NCI-H187 (cell line): ENCODE measurements at places on chromosomes 4 and X.

- DNase-seq: no peak
These were observed 347 bp downstream of the AMTN start for GRCh38 chr4:70518716-70519115.

- DNase-seq: no peak
These were observed 10.9 kb downstream of the KLHL4 start for GRCh38 chrX:87528487-87528886.

DNA sequence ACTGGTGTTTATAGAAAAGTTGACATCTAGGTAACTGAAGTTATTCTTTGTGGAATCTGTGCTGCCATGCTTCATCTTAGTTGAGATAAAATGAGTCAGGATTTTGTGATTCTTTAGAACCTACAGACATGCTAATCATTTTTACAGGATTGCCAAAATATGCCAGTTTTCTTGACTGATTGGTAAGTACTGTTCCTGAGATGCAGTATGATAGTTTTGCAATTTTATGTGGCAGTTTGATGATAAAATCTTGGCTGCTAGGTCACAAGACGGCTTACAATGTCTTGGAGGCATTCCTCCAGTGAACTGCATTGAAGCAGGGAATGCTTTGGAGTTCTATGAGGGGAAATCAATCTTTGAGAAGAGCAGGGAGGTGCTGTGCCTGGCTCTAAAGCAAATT, 104.4 kb upstream of the ESX1 start:
- DNase-seq: no peak

GRCh38 chr4:153156263-153156662, 48.0 kb upstream of the TRIM2 start:
- DNase-seq: no peak

DNA sequence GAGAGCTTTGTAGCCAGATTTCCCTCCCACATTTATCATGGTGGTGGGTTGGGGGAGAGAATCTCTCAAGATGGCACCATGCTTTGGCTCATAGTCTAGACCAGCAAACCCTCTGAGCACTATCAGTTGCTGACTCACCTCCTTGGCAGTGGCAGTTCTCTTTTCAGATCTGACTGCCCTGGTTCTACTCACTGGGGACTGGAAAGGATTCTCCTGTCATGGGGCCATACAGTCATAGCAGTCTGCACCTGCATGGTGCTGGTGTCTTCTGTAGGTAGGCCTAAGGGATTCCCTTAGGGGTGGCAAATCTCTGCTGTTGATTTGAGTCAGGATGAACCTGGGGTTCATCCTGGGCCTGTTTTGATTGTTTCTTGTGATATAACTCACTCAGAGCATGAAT, 2.6 kb downstream of the TEX13B start:
- no peak for DNase-seq

DNA sequence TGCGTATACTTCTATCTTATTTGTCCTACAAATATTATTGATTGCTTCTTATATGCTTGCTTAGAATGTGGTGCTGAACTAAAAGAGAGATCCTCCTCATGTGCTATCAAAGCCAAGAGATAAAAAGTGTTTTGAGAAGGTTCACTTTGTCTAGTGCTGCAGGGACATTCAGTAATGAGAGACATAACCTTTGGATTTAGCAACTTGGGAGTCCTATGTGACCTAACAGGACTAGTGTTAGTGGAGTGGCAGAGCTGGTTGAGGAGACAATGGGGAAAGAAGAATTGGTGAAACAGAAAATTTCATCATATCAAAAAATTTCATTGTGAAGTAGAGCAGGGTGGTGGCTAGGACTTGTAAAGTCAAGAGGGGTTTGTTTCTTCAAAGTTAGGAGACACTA, 117.0 kb downstream of the RAPGEF2 start:
- DNase-seq: no peak

GRCh38 chr4:183905081-183905592, at the start of gene STOX2:
Gene STOX2 (plus strand): TSS chr4:183905307. CDS start chr4:183906791, 1,484 bp downstream.
- DNase-seq: peak; percentile 12

DNA sequence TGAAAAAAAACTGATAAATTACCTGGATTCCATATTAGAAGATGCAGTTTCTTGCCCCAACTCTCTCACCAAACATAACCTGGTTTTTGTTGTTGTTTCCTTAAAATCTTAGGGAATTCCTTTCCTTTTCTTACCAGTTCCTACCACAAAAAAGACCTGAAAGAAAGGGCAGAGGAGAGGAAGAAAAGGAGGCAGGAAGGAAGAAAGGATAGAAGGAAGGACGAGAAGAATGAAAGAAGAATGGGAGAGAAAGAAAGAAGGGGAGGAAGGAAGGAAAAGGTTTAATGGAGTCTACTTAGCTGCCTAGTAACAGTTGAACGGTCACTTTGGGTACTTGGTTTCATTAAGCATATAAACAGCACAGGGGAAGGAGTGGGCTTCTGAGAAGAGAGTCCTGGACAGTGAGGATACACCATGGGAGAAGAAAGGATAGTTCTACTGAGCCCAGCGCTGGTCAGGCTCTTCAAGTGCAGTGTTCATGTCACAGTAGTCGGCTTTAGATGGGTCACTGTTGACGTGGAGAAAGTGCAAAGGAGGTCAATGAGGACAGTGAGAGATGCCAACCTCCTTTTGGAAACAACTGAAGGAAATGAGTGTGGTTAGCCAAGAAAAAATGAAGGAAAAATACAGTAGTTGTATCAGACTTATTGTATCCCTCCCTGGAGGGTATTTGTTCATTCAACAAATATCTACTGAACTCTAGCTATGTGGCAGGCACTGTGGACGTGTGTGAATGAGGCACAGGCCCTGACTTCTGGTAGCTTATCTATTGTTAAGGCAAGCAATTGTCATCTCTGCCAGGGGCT, 1.1 kb upstream of the CHIC2 start:
- no peak for DNase-seq

DNA sequence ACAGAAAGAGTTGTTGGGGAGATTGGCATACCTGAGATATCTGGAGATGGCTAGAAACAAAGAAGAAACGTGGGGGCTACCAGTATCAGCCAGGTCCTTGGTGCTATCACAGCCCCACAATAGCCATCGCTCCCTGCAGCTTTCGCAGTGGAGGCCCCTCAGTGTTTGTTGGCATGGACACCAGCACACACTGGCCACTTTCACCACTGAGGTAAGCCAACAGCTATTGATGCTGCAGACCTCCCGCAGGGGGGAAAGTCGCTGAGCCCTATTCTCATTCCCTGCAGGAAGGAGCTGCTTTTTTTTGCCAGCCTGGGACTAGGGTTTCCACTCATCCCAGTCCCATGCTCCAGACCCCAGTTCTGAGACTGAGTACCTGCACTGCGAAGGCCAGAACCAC, 879.2 kb upstream of the IGFBP7 start:
- DNase-seq: no peak

- no peak for DNase-seq
These were observed 117.1 kb downstream of the SPANXA1 start for GRCh38 chrX:141467442-141467841.

DNA sequence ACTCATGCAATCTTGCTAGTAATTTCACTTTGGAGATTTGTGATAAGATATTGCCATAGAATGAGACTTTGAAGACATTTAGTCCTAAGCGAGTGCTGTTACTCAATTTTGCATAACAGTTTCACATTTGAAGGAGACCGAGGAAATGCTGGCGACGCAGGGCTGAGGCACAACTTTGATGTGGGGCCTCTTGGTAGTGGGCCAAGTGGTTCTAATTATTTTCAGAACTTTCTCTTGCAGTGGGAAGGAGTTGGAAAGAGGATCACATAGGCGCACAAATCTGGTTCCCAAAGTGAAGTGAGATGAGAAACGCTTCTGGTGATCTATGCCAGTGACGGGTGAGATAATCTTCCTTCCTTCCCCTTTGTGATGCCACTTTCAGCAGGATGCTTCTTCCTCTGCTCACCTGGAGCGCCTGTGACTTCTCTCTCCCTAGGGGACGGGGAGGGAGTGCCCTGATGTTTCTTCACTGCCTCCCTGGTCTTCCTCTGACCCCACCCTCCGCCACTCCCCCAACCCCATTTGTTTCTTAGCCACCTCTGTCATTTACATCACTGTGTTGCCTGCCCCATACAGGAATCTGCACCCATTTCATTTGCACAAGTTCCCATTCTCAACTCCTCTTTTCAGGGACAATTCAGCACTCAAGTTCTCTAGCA, 138.9 kb upstream of the MID1 start:
- DNase-seq: no peak

- DNase-seq: no peak
These were observed 2.2 kb upstream of the SEPTIN11 start for GRCh38 chr4:76947369-76947768.

GRCh38 chrX:74490247-74490646, 69.0 kb downstream of the SLC16A2 start:
- DNase-seq: no peak

DNA sequence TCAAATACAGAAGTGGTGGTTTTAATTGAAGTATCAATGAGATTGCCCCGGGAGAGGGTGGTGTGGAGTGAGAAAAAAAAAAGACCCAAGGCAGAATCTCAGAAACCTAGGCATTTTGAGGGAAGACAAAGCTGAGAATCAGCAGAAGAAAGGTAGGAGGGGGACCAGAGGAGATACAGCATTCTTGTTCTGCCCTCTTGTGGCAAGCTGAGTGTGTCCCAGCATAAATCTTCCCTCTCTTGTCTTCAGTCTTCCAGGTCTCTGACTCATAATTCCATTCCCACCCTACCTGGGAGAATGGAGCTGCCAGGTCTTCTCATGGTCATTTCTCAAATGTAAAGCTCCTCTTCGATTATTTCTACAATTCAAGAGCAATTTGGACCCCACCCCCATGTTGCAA, 32.7 kb upstream of the MAGED1 start:
- DNase-seq: no peak

DNA sequence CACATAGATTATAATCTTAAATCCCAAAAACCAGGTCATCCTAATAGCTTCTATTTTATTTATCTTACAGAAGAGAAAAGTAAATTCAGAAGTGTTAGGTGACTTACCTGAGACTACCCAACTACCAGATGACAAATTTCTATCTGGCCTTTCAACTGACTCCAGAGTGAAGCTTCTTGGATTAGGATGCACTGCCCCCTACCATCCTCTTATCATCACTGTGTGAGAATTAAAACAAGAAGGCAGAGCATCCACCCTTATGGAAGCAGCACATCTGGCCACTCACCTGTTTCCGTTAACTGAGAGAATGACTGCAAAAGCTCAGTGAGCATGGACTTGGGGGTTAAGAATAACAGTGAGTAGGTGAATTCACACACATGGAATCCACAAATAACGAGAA, 502.6 kb upstream of the TECRL start:
- DNase-seq: no peak

DNA sequence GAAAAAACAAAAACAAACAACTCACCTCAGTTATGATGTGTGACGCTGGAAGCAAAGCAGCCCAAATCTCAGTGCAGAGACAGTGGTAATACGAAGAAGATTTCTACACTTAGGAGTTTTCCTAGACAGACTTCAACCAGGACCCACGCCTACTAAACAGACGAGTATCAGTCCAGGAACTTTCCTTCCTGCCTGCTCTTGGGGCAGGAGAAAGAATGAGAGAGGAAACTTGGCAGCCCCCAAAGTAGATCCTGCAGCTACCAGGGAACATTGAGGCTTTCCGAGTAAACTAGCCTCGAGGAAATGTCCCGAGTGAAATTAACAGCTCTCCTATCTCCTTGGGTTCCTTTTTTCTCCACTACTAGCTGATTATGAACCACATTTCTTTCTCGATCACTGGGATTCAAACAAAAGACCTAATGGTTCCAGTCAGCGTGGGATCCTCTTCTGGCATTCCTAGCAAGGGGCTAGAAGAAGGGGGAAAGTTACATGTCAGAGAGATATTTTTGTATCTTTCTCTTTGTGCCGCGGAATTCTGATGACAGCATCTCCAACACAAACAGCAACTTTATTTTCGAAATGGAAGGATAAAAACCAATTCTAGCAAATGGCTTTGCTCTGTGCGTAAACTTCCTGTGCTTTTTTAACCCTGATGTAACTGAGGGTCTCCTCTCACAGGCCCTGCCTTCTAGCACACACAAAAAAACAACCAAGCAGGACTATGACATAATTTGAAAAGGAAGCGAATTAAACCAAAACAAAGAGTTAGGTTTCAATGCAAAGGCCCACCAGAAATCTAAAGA, 53.2 kb downstream of the PPM1K start:
- no peak for DNase-seq

DNA sequence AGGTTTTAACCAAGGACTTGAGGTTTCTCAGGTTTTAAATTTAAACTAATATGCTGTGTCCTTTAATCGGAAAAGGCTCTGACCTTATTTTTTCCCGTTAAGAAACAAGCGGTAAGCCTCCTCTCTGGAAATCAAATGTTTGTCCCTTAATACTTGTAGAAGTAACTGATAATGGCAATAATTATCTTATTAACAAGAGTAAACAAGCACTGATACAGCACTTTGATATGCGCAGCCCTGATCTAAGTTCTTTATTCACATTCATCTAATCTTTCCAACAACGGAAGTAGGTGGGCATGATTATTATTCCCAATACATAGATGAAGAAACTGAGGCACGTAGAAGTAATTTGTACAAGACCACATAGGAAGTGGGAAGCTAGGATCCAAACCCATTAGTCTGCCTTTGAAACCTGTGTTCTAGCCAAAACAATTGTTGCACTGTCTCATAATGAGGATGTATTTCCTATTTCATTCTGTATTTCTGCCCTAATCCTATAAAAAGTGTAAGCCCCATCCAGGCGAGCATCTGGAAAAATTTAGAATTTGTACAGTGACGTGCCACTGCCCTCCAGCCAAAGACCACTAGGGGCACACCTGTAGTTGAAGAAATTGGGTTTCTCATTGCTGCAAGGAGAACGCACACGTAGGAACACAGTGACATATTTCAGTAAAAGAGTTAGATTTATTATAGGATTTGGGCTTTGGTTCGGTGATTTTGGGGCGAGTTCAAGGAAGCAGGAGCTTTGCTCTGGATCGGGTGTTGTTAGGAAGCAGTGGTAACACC, 606 bp downstream of the CXorf58 start:
- no peak for DNase-seq

DNA sequence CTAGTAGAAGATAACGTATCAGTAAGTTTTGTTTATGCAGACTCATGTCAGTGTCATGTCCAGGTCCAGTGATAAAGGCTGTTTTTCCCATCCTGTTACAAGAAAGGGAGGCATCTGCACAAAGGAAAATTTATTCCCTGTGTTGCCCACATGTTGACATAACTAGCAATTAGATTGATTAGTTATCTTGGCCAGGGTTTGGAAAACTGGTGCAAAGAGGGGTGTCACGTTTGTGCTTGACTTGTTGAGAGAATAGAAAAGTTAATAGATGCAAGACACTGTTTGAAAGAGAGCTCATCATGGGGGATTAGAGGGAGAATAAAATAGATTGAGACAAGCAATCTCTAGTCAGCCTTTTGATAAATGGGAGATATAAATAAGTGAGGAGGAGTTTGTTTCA, 1357.0 kb upstream of the AGA start:
- no peak for DNase-seq

DNA sequence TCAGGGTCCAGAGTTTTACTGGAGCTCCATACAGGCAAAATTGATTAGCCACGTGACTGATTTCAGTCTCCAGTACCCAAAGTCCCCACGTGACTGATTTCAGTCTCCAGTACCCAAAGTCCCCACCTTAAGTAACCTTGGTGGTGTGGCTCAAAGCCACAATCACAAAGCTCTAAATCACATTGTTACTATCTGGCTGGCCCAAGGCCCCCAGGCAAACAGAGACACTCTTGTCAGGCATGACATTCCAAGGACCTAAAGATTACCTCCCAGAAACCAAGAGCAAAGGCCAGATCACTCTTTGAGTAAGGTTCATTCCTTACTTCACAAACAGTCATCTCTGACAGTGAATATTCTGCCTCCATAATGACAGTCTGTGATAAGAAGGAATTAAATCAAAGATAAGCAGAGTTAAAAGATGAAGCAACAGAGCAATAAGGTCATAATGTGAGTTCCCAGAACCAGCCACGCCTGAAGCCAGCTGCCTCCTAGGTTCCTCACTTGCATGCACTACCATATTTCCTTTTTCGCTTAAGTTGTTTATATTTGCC, 78.5 kb downstream of the ANXA3 start:
- DNase-seq: no peak
